ENCODE measurements at places on chromosomes 4 and X.

DNA sequence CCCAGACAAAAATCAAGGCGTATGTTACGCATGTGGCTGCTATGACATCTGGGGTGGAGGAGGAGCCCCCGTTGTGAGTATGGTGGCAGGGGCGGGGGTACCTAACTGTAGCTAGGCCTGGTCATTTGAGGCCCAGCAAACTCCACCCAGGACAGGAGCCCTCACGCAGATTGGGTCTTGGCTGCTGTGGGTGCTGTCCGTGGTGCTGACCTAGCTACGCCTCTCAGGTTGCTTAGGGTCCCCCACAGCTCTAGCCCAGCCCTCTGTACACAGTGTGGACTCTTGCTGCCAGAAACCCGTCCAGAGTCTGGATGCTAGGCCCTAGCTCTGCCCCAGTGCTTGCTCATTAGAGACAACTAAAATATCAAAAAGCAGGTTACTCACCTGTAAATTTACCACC is 146.7 kb upstream of the PSAPL1 start:
- no peak for DNase-seq

DNA sequence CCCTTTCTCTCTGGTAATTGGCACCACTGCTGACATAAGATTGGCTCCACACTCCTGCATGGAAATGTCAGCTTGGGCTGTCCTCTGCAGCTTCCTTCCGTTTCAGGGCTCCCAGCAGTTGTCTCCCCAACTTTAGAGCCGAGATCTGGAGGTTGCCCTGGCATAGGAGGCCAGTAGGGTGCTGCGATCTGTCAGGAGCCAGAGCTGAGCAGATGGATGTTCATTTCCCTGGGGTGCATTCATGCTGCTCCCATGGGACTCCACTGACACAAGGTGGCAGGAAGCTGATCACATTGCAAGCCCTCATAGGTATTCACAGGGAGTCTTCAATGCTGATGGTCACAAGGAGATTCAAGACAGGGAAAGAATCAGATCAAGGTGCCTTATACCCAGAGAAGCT is 116.6 kb upstream of the RAI2 start:
- no peak for DNase-seq

DNA sequence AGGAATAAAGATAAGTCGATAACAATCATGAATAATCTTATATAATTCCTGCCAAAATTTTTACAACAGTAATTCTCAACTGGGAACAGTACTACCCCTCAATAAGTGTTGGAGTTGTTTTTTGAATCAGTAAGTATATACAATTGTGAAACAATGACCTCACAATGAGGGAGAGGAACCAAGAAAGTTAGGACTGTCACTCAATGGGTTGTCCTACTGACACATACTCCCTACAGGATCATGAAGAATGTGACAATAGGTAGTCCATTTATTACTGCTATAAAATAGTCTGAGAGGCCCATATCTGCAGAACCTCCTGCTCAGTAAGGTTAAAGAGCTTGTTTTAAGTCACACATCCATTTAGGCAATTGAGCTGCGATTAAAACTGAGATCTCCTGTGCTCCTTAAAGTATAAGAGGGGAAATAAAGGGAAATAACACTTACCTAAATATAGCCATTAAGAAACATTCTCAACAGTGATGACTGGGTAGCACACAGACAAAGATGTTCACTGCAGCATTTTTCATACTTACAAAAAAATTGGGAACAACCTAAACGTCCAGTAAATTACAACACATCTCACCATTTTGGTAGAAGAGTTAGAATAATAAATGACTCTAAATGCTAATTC is 26.2 kb downstream of the FBXW7 start:
- DNase-seq, result no peak

DNA sequence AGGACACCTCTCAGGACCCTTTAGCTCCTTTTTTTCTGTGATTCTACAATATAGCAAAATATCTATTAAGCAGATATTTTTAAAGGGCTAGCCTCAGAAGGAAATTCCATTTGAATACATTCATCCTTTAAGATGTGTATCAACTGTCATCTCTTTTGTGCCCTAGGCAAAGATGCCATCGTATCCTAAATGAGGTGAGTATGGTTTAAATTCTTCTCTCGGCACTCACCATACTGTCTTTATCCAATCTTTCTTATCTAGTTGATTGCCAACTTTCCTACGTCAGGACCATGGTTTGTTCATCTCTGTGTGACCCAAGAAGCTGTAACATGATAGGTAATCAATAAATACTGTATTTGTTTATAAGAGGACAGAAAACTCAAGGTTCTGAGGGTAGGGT is 176.0 kb downstream of the LDB2 start:
- no peak for DNase-seq

DNA sequence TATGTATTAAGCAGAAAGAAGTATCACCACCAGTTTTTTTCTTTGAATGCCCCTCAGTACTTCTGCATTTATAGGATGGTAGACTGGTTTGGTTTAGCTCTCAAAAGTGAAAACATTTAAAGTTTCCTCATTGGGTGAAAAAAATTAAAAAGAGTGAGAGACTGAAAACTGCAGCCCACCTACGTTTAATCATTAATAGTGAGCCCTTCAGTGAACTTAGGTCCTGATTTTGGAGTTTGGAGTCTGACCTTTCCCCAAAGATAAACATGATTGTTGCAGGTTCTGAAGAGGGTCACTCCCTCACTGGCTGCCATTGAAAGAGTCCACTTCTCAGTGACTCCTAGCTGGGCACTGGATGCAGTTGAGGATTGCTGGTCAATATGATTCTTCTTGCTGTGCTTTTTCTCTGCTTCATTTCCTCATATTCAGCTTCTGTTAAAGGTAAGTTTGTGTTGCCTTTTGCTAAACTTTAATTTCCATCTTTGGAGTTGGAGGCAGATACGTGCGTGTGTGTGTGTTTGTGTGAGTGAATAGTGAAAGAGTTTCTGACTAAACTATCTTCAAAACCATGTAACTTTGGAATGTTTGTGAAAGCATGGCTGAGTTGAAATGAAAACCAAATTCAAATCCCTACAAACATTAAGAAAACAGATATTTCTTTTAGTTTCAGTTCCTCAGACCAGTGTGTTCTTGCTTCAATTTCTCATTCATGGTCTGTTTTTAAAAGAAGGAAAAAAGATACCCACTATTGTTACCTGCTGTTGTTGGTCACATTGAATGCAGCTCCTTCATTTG is at the start of gene MTTP:
MTTP (plus strand) TSS at position 295 of the 795 bp plus-strand sequence; CDS start at position 381, 86 bp downstream.
- DNase-seq, result no peak

GRCh38 chrX:150365990-150366911 is 3.1 kb downstream of the MAMLD1 start:
- peak; percentile 83 for DNase-seq

GRCh38 chrX:129360175-129360574 is 163.1 kb downstream of the SMARCA1 start:
- no peak for DNase-seq

- no peak for DNase-seq
Measured at GRCh38 chrX:15679246-15679645, 14.6 kb upstream of the CLTRN start.

GRCh38 chr4:98639108-98639507 is 19.3 kb downstream of the TSPAN5 start:
- no peak for DNase-seq

- DNase-seq, result peak; percentile 31
Measured at GRCh38 chrX:51694254-51694653, 11.6 kb upstream of the CENPVL2 start.

GRCh38 chr4:98262431-98262830 is 1.2 kb downstream of the RAP1GDS1 start:
- no peak for DNase-seq

DNA sequence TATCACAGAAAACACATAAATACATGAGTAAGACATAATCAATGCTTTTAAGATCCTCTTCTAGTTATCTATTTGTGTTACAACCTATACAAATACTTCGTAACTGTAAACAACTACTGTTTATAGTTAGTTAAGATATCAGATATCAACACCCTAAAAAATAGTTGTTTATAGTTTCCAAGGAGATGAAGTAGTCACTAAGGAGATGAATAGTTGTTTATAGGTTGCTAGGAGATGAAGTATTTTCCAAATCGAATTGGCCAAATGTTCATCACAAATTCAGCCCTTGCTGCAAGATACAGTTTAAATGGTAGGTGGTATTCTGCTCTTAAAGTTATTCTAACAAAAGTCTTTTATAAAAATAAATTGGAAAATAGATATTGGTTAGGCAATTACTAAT is 618.2 kb upstream of the PCDH10 start:
- DNase-seq, result no peak

DNA sequence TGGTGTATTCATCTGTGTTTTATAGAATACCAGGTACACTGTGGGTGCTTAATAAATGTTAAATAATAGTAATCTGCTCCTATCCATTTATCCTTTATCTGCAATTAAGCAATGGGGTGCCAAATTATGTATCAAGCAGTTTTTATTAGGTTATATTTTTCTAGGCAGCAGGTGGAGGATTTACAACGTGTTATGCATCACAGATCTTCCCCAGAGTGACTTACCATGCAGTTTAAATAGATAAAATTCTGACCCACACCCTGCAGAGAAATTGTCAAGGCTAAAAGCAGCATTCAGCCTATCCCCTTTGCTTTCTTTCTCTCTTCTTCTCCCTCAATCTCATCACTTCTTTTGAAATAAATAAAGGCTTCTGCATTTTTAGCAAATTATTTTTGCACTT is 306.4 kb downstream of the CXXC4 start:
- DNase-seq, result no peak

DNA sequence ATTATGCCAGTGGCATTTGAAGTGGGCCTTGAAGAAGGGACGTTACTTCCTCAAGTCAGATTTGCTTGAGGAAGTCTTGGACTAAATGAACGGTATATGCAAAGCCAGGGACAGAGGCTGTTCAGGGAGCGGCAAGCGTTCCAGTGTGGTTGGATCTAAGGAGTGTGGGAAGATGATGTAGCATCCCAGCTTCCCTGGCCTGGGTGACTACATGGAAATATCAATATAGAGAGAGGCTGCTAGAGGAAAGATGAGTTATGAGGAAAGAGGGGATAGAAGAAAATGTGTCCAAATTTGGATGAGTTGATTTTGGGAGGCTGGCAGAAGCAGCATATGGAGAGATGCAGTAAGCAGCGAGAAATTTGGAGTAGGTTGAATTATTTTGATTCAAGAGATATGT is 432.5 kb upstream of the TENM3 start:
- no peak for DNase-seq

DNA sequence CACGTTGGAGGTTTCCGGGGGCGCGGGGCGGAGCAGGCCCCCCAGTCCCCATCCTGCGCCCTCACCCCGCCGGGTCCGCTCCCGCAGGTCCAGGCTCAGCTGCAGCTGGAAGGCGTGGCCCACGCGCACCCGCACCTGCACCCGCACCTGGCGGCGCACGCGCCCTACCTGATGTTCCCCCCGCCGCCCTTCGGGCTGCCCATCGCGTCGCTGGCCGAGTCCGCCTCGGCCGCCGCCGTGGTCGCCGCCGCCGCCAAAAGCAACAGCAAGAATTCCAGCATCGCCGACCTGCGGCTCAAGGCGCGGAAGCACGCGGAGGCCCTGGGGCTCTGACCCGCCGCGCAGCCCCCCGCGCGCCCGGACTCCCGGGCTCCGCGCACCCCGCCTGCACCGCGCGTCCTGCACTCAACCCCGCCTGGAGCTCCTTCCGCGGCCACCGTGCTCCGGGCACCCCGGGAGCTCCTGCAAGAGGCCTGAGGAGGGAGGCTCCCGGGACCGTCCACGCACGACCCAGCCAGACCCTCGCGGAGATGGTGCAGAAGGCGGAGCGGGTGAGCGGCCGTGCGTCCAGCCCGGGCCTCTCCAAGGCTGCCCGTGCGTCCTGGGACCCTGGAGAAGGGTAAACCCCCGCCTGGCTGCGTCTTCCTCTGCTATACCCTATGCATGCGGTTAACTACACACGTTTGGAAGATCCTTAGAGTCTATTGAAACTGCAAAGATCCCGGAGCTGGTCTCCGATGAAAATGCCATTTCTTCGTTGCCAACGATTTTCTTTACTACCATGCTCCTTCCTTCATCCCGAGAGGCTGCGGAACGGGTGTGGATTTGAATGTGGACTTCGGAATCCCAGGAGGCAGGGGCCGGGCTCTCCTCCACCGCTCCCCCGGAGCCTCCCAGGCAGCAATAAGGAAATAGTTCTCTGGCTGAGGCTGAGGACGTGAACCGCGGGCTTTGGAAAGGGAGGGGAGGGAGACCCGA is 14.0 kb downstream of the SHOX start:
- DNase-seq, result no peak

DNA sequence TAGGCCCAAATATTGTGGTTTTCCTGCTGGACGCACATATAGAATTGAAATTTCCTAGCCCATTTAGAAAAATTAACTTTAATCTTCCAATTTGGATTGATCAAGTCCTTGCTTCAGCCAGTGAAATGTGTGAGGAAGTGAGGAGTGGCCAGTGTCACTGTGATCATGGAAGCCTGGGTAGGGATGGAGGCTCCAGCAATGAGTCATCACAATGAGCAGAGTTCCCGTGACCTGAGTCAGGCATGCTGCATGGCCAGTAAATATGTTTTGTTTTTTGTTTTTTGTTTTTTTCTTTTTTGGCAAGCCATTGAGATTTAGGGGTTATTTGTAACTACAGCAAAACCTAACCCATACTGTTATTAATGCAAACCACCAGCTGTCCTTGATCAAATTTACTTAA is 52.1 kb downstream of the IDS start:
- no peak for DNase-seq

- no peak for DNase-seq
Measured at GRCh38 chr4:174591243-174592021, 69.1 kb upstream of the HPGD start.

- DNase-seq, result no peak
Measured at GRCh38 chrX:150085881-150086280, 147.6 kb upstream of the EOLA2 start.

DNA sequence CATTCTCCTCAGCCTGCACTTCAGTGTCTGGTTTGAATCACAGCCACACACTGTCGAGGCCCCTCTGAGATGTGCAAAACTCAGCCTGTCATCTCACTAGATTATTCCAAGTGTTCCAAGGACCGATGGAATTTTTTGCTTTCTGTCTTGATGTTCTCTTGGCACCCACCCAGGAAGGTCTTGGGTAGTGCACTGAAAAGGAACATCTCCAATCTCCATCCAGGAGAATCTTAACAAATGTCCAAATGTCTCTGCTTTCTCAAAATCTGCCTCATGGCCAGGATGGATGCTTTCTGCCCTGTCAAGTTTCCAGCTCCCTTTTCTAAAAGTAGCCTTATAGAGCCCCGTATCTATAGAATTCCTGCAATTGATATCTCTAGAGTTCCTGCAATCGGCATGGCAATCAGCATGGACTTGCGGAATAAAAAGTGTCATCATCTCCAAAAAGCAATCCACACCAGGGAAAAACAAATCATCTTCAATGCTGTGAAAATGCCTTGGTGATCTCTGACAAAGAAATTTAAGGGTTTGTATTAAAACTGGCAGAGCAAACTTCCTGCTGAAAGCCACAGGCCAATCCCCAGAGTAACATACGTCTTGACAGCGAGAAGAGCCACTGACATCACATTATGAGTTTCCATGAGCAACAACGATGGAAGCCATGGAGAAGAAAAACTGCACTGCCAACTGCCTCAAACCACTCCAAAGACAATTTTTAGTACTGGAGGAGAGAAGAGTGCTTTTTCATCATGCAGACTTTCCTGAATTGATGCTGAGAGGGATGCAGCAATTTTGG is 215.3 kb upstream of the FAM9B start:
- DNase-seq, result no peak

- no peak for DNase-seq
Measured at GRCh38 chr4:99161373-99162099, 17.4 kb upstream of the ADH4 start.
